Mesothelial cell of epicardium (in vitro differentiated cells): ENCODE measurements at places on chromosomes 7 and 10.

- peak overlapping the region; percentile 58 for H3K27ac ChIP-seq
- H3K4me1 ChIP-seq, result peaks cover 9% of the 10 kb centered on the region
- no peaks in the 10 kb centered on the region for H3K27me3 ChIP-seq
- H3K4me3 ChIP-seq, result no peak overlapping the region
- DNase-seq, result no peak
- peaks cover 10% of the 10 kb centered on the region for H3K36me3 ChIP-seq
These were observed 31.9 kb downstream of the LCOR start for GRCh38 chr10:96863922-96864543.

DNA sequence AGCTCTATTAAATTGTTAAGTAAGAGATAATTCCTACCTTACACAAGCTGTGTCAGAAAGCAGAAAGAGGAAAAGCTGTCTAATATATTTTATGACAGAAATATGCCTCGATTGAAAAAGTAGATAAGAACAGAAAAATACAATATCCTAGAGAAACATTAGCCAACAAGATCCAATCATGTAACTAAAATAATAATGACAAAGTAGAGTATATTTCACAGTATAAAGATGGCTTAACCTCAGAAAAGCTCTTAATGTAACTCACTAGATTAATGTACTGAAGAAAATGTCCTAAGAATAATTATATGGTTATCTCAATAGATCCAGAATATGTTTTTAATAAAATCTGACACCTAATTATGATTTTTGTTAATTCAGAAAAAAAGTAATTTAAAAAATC, 89.8 kb upstream of the HABP2 start:
- no peak overlapping the region for H3K4me3 ChIP-seq
- H3K27me3 ChIP-seq, result peaks cover 26% of the 10 kb centered on the region
- no peak for DNase-seq
- H3K4me1 ChIP-seq, result peaks cover 12% of the 10 kb centered on the region
- no peak overlapping the region for H3K27ac ChIP-seq

GRCh38 chr7:142753366-142753765, 4.1 kb downstream of the PRSS1 start:
- H3K36me3 ChIP-seq, result no peaks in the 10 kb centered on the region
- DNase-seq, result no peak
- H3K4me1 ChIP-seq, result no peaks in the 10 kb centered on the region
- H3K27ac ChIP-seq, result no peak overlapping the region

DNA sequence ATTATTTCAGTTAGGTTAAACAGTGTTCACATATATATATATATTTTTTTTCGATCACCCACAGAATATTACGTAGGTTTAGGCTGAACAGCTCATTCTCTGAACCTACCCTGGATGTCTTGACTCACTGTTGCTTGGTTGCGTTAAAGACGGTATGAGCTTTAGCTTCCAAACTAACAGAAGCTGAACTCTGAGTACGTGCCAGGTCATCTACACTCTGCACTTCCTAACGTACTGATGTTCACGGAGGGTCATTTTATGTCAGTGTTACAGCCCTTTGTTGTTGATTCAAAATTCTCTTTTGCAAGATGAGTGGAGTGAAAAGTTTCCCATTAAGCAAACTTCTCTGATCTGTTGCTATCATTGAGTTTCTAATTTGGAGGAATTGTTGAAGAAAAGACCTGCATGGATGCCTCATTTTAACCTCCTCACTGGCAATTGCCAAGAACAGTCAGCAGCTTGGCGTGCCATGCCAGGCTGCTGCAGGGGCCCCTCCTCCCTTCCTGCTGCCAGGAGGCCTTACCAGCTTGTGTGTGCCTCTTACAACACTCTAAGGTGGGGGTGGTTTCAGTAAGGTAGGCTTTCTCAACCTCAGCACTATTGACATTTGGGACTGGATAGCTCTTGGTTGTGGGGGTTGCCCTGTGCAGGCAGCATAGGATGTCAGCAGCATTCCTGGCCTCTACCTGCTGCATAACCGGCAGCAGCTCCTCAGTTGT, 44.3 kb downstream of the INSYN2A start:
- H3K27ac ChIP-seq, result no peak overlapping the region
- no peak overlapping the region for H3K4me3 ChIP-seq
- H3K36me3 ChIP-seq, result no peaks in the 10 kb centered on the region
- DNase-seq, result no peak

DNA sequence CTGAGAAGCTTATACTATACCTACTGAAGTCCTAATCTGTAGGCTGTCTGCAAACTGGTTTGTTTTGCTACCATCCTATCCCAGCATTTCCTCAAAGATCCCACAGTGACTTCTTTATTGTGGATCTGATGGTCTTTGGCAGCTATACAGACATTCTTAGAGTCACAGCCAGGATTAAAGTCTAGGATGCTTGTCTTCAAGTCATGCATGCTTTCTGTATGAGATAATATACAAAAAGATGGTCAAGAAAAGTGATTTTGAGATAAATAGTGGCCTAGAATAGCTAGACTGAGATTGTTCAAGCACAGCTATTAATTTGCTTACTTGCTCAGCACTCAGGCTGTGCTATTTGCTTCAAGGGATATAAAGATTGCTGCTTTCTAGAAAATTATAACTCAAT, 454.4 kb downstream of the AUTS2 start:
- H3K4me3 ChIP-seq, result no peak overlapping the region
- H3K27me3 ChIP-seq, result no peaks in the 10 kb centered on the region
- no peak overlapping the region for H3K27ac ChIP-seq
- H3K36me3 ChIP-seq, result no peaks in the 10 kb centered on the region
- H3K4me1 ChIP-seq, result peaks cover 24% of the 10 kb centered on the region

DNA sequence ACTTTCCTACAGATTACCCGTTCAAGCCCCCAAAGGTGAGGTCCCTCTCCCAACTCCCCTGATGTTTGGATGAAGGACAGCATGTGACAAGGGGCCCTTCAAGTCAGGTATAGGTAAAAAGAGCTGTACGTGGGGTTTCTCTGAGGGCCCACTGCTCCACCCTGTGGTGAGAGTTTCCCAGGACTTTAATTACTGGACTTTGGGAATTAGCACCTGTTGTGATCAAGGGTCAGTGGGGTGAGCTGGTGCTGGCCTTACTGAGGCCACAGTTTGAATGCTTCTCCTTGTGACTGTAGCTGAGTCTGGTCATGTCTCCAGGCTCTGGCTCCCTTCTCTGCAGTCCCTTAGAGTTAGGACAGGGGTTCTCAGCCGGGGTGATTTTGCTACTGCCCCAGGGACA, 16.8 kb downstream of the UBE2D4 start:
- no peak for DNase-seq
- H3K27me3 ChIP-seq, result no peaks in the 10 kb centered on the region
- no peaks in the 10 kb centered on the region for H3K4me1 ChIP-seq
- H3K4me3 ChIP-seq, result no peak overlapping the region

DNA sequence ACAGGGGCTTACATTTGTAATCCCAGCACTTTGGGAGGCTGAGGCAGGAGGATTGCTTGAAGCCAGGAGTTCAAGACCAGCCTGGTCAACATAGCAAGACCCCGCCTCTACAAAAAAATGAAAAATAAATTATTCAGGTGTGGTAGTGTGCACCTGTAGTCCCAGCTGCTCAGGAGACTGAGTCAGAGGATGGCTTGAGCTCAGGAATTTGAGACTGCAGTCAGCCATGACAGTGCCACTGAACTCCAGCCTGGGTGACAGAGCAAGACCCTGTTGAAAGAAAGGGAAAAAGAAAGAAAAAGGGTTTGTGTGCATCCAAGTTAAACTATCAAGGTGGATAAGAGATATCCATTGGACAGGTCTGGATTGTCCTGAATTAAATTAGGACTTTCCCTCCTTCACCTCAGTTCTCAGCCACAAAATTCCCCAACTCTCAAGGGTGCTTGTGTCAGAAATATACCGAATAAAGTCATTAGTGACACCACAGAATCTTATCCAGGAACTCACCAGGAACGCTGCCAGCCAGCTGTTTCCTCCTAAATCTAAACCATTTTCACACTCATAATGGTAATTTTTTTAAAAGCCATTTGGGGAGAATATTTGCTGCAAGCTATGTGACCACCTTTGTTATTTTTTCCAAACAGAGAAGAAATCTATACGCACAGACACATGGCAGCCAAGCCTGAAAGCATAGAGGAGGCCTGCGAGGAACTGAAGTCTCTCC, 12.0 kb downstream of the AFAP1L2 start:
- peaks cover 2% of the 10 kb centered on the region for H3K27me3 ChIP-seq
- H3K27ac ChIP-seq, result no peak overlapping the region
- no peak for DNase-seq
- H3K4me1 ChIP-seq, result peaks cover 7% of the 10 kb centered on the region
- H3K4me3 ChIP-seq, result no peak overlapping the region

- H3K4me1 ChIP-seq, result peaks cover 24% of the 10 kb centered on the region
- H3K4me3 ChIP-seq, result no peak overlapping the region
- H3K36me3 ChIP-seq, result no peaks in the 10 kb centered on the region
- peaks cover 20% of the 10 kb centered on the region for H3K27me3 ChIP-seq
These were observed 244.1 kb downstream of the FRMD4A start for GRCh38 chr10:14086596-14086995.

GRCh38 chr7:98930921-98931320, 52.6 kb downstream of the TRRAP start:
- H3K27me3 ChIP-seq, result no peaks in the 10 kb centered on the region
- H3K4me3 ChIP-seq, result no peak overlapping the region
- H3K4me1 ChIP-seq, result no peaks in the 10 kb centered on the region

DNA sequence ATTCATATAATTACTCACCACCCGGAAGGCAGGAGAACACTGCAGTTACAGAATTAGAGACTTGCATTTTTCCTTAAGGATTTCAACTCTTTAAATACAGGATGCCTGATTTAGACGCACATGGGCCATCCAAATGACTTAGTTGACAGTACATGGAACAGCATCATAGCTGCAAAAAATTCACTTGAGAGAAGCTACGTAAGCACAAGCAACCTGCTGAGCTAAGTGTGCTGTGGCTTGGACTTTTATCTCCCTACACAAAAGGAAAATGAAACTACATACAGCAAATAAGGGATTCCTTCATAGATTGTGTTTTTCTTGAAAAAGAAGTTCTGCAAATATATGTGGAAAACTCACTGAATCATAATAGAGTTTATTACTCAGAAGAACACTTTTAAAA, 152.6 kb downstream of the POU6F2 start:
- no peaks in the 10 kb centered on the region for H3K36me3 ChIP-seq
- H3K4me1 ChIP-seq, result no peaks in the 10 kb centered on the region
- no peak for DNase-seq
- H3K27ac ChIP-seq, result no peak overlapping the region
- no peak overlapping the region for H3K4me3 ChIP-seq

DNA sequence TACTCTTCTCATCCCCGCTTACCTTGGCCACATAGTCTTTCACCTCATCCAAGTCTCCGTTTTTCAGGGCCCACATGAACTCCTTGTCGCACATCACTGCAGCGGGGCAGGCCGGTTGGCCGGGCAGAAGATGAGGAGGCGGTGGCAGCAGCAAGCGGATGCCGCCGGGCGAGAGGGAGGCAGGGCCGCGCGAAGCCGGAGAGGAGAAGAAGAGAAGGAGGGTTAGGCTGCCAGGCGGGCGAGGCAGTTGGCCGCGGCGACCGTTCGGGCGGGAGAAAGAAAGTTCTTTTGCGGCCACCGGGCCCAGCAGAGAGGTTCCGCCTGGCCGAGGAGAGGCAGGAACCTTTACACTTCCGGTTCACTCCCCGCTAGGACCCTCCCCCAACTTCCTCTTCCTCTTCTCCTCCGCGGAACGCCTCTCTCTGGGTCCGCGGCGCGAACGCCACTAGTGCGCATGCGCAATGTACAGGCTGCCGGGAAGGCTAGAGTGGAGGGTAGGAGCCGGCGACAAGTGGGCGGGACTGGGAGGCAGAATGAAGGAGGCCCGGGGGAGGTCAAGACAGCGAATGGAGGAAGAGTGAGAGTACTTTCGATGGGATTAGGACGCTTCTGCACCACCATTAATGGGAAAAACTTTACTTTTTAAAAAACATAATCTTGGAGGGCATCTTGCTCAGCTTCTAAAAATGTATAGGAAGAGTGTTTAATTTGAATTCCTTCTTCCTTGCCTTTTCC, at the start of gene MTPN:
MTPN (minus strand) TSS at position 353 of the 735 bp plus-strand sequence; CDS start at position 94, 259 bp downstream.
- peaks cover 34% of the 10 kb centered on the region for H3K4me1 ChIP-seq
- H3K4me3 ChIP-seq, result peak within 1 kb of the TSS; percentile 98

DNA sequence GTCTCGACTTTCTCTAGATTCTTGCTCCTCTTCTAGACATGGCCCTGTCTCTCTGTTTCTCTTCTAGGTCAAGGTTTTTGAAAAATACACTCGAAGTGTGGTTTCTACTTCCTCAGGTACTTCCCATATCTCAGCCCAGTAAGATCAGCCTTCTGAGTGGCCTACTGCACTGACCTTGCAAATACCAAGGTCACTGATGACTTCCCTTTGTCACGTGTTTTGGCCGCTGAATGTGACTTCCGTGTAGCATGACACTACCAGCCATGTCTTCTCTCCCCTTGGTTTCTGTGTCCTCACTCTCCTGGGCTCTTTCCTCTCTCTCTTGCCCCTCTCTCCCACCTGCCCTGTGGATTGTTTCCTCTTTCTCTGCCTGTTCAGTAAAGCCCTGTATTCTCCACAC, 7.9 kb upstream of the WIPF3 start:
- DNase-seq, result no peak
- peaks cover 33% of the 10 kb centered on the region for H3K27me3 ChIP-seq
- peaks cover 2% of the 10 kb centered on the region for H3K4me1 ChIP-seq
- H3K36me3 ChIP-seq, result no peaks in the 10 kb centered on the region

- H3K27ac ChIP-seq, result no peak overlapping the region
- H3K4me3 ChIP-seq, result no peak overlapping the region
- H3K4me1 ChIP-seq, result peaks cover 2% of the 10 kb centered on the region
- H3K36me3 ChIP-seq, result no peaks in the 10 kb centered on the region
- no peak for DNase-seq
These were observed 33.4 kb downstream of the TAS2R41 start for GRCh38 chr7:143510854-143511592.

- no peak for DNase-seq
- H3K27me3 ChIP-seq, result peaks cover 27% of the 10 kb centered on the region
- peaks cover 33% of the 10 kb centered on the region for H3K4me1 ChIP-seq
These were observed 14.2 kb downstream of the KCNH2 start for GRCh38 chr7:150963707-150964559.

GRCh38 chr10:131556897-131557495, 245.5 kb upstream of the TCERG1L start:
- no peak overlapping the region for H3K27ac ChIP-seq
- no peak overlapping the region for H3K4me3 ChIP-seq
- no peaks in the 10 kb centered on the region for H3K36me3 ChIP-seq
- H3K27me3 ChIP-seq, result peaks cover 70% of the 10 kb centered on the region
- H3K4me1 ChIP-seq, result no peaks in the 10 kb centered on the region

- DNase-seq, result no peak
- H3K4me3 ChIP-seq, result no peak overlapping the region
- peaks cover 6% of the 10 kb centered on the region for H3K27me3 ChIP-seq
- H3K4me1 ChIP-seq, result peaks cover 7% of the 10 kb centered on the region
These were observed 184.2 kb upstream of the NOBOX start for GRCh38 chr7:144587701-144588100.

DNA sequence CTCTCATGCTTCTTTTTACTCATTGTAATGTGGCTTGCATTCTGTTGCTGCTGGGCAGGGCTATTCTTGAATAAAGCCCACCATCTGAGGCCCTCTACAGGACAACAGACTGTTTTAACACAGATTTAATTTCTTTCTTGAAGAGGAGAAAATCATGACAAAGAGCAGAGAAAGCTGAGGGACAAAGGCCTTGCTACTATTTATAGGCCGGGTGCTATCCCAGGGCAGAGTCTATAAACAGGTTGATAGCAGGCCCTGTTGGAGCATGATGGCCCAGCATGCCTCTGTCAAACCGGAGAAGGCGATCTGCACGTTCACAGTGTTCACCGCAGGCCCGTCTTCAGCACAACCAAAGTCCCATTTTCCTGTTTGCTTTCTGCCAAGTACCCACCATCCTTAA, 3.0 kb downstream of the VIPR2 start:
- peaks cover 10% of the 10 kb centered on the region for H3K4me1 ChIP-seq
- H3K36me3 ChIP-seq, result no peaks in the 10 kb centered on the region
- no peak for DNase-seq
- H3K27me3 ChIP-seq, result peaks cover 67% of the 10 kb centered on the region
- H3K4me3 ChIP-seq, result no peak overlapping the region

- H3K27me3 ChIP-seq, result no peaks in the 10 kb centered on the region
- no peak overlapping the region for H3K27ac ChIP-seq
- no peak overlapping the region for H3K4me3 ChIP-seq
- peaks cover 22% of the 10 kb centered on the region for H3K4me1 ChIP-seq
These were observed 222.5 kb downstream of the AHR start for GRCh38 chr7:17520941-17521340.
